ENCODE measurements at places on chromosomes 4 and X.

DNA sequence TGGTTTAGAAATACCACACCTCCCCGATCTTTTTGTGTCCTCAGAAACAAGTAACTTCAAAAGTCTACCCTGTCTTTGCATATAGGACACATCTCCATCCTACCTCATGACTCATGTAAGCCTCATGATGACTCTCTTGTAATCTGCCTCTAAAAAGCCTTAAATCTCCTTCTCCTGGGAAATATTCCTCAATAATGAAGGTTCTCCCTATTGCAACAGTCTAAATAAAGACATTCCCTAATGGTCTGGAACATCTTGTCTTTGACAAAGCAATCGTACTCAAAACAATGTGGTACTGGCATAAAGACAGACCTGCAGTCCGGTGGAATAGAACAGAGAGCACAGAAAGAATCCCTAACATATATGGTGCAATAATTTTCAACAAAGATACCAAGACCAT, 257.7 kb downstream of the OPHN1 start:
- no peak for DNase-seq

GRCh38 chr4:140137671-140138070, 16.3 kb downstream of the MAML3 start:
- no peak for DNase-seq

DNA sequence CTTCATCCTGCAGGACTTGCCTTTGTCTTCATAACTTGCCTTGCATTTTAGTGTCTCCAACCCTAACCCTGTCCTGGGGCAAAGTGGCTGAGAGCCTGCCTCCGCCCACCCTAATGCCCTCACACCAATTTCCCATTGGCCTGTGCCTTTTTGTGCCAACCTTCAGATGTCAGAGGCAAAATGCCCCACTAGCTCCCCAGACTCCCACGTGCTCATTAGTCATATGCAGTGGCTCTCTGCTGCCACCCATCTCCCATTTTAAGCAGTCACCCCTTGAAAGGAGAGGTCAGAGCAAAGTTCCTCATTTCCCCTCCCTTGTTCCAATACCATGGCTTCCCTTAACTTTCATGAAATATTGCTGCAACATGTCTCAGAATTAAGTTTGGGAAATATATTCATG, 74.8 kb upstream of the PASD1 start:
- no peak for DNase-seq

GRCh38 chr4:42562016-42562415, 94.9 kb downstream of the ATP8A1 start:
- DNase-seq, result no peak

DNA sequence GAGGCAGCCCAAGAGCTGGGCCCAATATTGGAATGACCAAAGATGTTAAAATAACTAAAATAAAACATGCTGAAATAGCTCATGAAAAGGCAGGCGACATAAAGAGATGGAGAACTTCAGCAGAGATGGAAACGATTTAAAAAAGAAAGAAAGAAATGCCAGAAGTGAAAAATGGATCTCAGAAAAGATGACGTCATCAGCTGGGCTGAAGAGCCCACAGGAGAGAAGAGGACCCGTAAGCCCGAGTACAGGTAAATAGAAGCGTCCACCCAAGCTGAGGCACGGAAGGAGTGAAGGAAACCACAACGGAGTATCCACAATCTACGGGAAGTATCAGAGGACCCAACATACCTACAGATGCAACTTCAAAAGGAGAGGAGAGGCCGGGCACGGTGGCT, 112.8 kb downstream of the AFAP1 start:
- DNase-seq, result no peak

- no peak for DNase-seq
Measured at GRCh38 chr4:186058253-186058979, 10.5 kb upstream of the TLR3 start.

DNA sequence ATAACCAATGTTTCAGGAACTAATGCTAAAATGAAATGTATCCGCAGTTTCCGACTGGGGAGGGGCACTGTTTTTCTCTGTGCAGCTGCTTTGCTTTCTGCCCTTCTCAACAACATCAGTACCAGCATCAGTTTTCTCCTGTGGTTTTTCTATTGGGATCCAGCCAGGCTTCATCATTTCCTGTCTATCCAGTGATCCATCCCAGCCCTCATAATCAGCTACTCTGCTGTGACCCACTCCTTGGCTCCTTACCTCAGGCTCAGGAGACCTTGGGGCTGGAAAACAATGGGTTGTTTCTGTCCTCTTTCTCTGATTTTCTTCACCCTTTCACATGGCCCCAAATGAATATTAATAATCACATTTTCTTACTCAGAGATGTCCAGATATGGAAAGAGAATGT, 222.2 kb upstream of the DKK2 start:
- DNase-seq, result no peak

- no peak for DNase-seq
Measured at GRCh38 chr4:169051761-169052593, 41.9 kb upstream of the CBR4 start.

- DNase-seq, result no peak
Measured at GRCh38 chr4:155974476-155974749, 20.7 kb upstream of the CTSO start.

DNA sequence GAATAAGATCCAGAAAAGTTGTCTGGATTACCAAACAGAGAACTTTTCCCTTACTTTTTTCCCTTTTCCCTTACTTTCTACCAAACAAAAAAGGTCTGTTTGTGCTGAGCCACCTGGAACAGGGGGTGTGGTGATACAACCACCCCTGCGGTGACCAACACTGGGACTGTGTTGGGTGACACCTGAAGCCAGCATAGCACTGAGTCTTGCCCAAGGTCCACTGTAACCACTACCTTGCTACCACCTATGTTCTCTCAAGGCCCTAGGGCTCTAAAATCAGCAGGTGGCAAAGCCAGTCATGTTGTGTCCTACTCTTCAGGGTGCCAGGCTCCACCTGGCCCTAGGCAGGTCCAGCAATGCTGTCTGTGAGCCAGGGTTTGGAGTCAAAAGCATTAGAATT, 22.8 kb upstream of the UNC5C start:
- no peak for DNase-seq

GRCh38 chr4:5381961-5382441, 326.4 kb downstream of the EVC2 start:
- no peak for DNase-seq

DNA sequence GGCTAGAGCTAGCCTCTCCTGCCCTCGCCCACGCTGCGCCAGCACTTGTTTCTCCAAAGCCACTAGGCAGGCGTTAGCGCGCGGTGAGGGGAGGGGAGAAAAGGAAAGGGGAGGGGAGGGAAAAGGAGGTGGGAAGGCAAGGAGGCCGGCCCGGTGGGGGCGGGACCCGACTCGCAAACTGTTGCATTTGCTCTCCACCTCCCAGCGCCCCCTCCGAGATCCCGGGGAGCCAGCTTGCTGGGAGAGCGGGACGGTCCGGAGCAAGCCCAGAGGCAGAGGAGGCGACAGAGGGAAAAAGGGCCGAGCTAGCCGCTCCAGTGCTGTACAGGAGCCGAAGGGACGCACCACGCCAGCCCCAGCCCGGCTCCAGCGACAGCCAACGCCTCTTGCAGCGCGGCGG, at the start of gene AR:
TSS of gene AR (plus strand) at position 204 of the 400 bp plus-strand sequence. CDS start 1,126 bp downstream, outside the sequence.
- no peak for DNase-seq

DNA sequence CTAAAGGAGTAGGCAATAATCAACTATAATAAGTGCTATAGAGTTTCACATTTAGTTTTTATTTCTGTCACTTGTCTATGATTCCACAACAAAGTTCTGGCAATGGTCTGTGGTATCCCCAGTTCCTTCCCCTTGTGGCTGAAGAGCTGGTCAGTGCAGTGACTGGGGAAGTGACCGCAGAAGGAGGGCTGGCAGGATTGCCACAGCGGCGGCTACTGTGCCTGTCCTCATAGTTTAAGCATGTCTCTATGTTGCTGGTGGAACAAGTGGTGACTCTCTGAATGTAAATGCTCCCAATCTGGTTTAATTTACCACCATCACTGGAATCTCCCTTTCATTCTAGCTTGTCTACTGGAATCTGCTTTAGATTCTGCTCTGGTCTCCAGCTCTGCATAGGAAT, 170.6 kb upstream of the GK2 start:
- no peak for DNase-seq

DNA sequence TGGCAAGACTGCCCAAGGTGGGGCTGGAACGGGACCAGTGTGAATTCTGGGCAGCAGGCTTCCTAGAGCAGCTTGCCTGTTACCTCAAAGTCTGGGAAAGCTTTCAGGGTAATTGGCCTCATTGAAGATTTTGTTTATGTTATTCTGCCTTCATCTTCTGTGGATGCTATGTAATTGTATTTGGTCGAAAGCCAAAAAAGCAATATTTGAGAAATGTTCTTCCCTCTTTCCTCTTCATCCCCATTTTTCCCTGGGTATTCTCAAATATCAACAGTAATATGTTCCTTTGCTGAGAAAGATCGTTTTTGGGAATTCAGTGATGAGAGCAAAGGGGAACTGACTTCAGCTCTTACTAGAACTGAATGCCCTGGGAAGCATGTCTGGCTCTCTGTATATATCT, 12.9 kb downstream of the TMEM131L start:
- DNase-seq, result no peak

DNA sequence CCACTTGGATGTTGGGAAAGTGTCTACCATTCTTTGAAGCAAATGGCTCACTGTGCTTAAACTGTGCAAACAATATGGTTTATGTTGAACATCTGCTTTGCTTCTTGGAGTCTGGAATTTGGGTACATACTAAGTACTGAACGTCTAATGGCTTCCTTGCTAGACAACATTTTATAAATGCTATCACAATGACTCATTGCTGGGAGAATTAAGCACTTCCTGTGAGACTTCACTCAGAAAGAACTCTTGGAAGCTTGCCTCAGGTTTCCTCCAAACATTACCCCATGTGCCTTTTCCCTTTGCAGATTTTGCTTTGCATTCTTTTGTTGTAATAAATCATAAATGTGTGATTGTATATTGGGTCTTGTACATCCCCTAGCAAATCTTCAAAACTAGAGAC, 139.7 kb downstream of the PACRGL start:
- DNase-seq, result no peak

GRCh38 chr4:32094987-32095386, 1374.8 kb downstream of the PCDH7 start:
- no peak for DNase-seq

GRCh38 chr4:7710576-7711306, 228.9 kb downstream of the AFAP1 start:
- DNase-seq, result no peak

- DNase-seq, result no peak
Measured at GRCh38 chr4:74996996-74997395, 64.1 kb downstream of the PARM1 start.

DNA sequence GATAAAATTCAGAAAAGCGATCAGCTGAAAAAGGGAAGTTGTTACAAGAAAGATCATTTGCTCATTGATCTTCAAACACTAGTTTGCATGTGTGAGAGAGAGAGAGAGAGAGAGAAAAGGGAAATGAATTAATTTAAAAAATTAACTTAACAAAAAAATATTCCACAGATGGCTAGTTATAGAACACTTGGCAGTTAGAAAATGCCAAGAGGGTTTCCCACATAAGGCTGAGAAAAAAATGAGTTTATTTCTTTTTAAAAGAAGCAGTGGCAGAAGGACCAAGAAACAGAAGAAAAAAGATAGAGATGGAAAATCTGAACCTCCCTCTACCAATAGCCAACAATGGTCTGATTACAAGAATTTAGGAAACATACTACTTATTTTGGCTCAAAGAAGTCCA, 47.1 kb downstream of the FGF13 start:
- DNase-seq, result no peak

- no peak for DNase-seq
Measured at GRCh38 chr4:98385831-98386230, 124.6 kb downstream of the RAP1GDS1 start.

GRCh38 chrX:100413229-100413628, 3.2 kb upstream of the PCDH19 start:
- DNase-seq, result no peak

DNA sequence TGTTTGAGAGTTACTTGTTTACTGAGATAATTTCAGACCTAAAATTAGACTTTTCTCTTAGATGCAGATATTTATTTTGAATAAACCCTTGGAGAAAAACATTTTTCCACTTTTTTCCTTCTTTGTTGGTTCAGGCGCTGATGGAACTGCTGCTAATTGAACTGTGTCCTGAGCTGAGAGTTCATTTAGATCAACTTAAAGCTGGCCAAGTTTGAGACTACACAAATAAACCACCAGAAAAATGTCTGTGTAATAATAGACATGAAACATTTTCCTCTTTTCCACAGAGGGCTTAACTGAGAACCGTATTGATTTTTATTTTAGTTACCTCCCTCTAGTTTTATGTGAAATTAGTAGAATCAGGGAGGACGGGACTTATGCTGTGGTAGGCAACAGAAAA, 32.5 kb downstream of the LRP2BP start:
- no peak for DNase-seq

GRCh38 chr4:12963291-12963690, 520.8 kb downstream of the RAB28 start:
- no peak for DNase-seq

GRCh38 chr4:64584981-64585557, 175.8 kb upstream of the TECRL start:
- no peak for DNase-seq

GRCh38 chr4:81912376-81913030, 440.8 kb upstream of the RASGEF1B start:
- no peak for DNase-seq

DNA sequence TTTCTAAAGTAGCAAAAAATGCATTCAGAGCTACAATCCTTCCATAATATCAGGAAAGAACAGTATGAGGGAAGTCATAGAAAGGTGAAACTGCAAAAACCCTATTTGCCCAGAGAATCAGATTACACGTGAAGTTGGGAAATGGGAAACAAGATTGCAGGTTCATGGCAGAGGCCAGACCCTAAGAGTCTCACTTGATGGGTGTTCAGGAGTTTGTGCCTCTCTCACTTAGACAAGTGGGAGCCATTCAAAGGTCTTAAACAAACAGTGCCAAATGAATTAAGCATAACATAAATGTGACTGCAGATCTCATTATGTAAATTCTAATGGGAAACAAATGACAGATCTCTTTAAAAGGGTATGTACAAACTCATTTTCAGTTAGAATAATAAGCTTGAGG, 91.6 kb downstream of the ARAP2 start:
- no peak for DNase-seq

DNA sequence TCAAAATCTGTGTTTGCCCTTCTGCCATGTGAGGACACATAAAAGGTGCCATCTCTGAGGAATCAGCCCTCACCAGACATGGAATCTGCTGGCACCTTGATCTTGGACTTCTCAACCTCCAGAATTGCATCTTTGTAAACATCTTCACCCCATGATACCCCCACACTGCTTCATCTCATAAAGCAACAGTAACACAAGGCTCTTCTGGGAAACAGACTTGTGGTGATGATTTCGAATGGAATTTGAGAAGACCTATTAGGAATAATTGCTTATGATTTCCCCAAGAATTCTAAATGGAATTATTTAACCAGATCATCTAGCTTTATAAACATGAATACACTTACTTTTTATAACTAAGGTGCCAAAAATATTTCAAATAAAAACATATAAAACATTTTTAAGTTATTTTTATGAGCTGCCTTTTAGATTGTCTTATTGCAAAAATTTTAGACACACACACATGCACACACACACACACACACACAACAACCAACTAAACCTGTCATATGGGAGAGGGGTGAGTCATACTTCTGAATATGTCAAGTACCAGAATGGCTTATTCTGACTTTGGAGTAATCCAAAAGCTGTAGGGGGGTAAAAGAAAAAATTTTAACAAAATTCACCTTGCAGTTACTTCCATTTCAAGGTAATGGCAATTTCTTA, 82.0 kb downstream of the USP46 start:
- no peak for DNase-seq
